ENCODE measurements at places on chromosomes 12 and 14.

GRCh38 chr14:90819734-90820393, 3.6 kb upstream of the TTC7B start:
- no peak for DNase-seq

GRCh38 chr14:50360851-50361250, 35.8 kb downstream of the CDKL1 start:
- DNase-seq: no peak

GRCh38 chr12:53070877-53071492, 8.2 kb downstream of the SPRYD3 start:
- DNase-seq: peak; percentile 77

DNA sequence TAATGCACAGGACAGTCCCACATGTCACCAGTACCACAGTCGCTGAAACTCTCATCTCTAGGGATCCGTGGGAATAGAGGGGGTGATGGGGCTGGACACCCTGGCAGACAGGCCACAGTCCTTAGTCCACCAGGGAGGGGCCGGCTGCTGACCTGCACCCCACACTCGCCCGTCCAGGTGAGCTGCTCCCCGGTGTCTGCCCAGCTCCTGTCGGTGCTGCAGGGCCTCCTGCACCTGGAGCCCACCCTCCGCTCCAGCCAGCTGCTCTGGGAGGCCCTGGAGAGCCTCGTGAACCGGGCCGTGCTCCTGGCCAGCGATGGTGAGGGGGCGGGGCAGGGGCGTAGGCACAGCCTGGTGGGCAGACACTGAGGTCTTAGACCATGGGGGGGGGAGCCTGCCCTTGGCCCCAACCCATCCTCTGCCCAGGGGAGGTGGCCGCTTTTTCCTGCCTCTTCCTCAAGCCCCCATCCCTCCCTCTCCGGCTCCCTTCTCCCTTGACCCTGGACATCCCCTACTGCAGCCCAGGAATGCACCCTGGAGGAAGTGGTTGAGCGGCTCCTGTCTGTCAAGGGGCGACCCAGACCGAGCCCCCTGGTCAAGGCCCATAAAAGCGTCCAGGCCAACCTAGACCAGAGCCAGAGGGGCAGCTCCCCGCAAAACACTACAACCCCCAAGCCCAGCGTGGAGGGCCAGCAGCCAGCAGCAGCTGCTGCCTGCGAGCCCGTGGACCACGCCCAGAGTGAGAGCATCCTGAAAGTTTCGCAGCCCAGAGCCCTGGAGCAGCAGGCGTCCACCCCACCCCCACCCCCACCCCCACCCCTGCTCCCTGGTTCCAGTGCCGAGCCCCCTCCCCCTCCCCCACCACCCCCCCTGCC, 17.1 kb upstream of the ADSS1 start:
- DNase-seq: peak; percentile 59

DNA sequence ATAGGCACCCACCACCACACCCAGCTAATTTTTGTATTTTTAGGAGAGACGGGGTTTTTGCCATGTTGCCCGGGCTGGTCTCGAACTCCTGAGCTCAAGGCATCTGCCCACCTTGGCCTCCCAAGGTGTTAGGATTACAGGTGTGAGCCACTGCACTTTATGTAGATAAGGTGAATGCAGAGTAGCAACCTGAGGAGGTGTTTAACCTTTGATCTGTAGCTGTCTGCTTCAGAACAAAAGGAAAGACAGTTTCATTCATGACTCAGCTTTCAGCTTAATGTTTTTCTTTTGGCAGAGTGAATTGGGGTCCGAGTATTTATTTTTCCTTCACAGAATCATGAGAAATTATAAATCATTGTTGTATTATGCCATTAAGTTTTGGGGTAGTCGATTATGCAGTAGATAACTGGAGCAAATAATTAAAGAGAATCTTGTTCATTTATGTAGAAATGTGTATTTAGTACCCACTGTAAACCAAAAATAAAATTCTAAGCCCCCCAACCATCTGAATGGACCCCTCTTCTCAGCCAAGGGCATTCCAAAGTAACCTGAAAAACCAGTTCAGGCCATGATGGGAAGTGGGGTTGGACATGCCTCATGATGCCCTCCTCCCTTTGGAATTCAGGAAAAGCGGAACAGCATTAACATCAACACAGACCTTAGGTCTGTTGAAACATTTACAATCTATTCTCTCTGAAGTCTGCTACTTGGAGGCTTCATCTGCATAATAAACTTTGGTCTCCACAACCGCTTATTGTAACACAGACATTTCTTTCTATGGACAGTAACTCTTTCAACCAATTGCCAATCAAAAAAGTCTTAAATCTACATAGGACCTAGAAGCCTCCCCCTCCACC, 10.7 kb upstream of the STX2 start:
- DNase-seq: peak; percentile 87

DNA sequence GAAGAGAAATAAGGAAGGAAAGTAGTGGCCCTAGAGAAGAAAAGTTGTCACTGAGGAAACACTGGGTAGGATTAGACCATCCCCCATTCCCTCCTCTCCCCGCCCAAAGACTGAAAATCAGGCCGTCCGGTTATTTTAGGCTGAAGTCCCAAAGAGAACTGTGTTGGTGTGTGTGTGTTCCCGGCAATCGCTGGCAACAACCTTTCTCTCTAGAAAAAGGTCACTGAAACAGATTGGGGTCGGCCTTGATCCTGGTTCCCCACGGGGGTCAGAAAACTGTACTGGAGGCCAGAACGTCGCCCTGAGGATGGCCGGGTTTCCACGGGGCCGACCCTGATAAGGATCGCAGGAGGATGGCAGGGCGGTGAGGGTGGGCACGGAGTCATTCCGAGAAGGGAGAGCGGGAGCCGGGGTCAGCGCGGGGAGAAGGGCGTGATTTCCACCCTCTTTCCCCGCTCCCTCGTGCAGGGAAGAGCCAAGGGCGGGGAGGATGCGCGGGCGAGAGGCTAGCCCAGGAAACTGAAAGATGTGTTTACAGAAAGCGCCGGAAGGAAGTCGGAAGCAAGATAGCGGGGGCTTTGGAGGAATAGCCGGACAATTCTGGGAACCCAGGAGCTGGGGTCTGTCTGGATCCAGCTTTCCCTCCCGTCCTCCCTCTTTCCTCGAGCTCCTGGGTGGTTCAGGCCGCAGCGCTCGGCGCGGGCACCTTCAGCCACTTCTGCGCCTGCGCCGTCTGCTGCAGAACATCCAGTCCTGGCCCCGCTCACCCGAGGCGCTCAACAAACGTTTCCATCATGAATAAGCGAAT, 25.3 kb upstream of the SPTLC2 start:
- DNase-seq: no peak

GRCh38 chr14:102363182-102363943, 622 bp downstream of the TECPR2 start:
- DNase-seq: no peak

- DNase-seq: peak; percentile 66
These were observed 164.6 kb upstream of the PARP11 start for GRCh38 chr12:4037747-4038312.

DNA sequence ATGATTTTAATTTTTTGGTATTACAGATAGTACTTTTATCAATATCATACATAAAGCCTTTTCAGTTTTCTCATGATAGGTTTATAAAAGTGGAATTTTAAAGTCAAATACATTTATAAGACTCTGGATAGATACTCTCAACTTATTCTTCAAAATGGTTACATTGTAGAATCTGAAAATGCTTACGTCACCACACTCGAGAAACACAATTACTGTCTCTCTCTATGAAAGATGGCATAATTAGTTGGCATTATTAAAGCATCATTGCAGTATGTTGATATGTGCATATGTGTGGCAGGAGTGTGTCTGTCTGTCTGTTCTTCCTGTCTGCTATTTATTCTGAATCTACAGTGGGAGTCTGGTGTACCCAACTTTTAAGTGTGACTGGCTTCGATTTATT, 397.1 kb downstream of the SNAPC1 start:
- DNase-seq: no peak

DNA sequence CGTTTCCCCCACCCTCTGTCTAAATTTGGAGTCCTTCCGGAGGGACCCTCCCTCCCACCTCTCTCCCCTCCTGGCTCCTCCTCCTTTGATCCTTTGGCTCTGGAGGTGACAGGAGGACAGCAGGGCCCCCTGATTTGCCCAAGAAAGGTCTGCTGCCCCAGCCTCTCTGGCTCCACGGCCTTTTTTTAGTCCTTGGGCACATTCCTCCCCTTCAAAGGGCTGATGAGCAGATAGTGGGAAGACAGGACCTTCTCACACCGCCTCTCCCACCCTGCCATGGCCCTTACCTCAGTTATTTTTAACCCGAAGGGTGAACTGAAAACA, 196 bp upstream of the MYH6 start:
- DNase-seq: no peak

DNA sequence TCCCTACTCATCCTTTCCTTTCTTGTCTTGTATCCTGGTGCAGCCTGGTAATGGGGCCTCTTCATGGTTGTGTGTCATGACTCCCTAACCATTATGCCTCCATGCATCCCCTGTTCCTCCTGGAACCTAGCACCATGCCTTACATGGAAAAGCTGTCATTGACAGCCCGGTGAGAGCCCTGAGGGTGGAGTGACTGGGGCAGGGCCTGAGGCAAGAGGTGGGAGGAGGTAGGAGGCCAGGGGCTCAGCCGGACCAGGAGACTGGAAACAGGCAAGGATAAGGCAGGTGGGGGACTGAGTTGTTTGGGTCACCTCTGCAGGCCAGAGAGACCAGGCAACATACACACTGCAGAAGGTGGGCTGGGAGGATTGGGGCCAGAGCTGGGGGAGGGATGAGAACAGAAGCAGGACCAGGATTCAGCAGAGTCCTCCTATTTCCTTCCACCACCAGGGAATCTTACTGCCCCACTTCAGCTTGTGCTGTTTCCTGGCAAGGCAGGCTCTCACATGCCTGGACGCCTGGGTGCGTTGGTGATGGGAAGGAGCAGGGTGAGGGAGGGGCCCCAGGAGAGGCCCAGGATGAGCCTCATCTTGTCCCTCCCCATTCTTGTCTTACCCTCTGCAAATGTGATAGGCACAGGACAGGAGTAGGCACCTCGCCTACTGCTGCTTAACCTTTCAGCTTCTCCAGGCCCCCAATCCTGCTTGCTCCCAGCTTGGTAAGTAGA, at the start of gene LTB4R2:
Gene LTB4R2, plus strand, starts transcription at position 603 of the 727 bp plus-strand sequence. CDS start 525 bp downstream, outside the sequence.
- DNase-seq: no peak

GRCh38 chr14:99891900-99892299, 98.7 kb downstream of the EML1 start:
- no peak for DNase-seq
